ENCODE measurements at places on chromosomes 2 and 18. TPM values are rescaled to one million over a fixed set of nuclear protein-coding genes. Genes with fewer than 3 reads are reported as not detected.

DNA sequence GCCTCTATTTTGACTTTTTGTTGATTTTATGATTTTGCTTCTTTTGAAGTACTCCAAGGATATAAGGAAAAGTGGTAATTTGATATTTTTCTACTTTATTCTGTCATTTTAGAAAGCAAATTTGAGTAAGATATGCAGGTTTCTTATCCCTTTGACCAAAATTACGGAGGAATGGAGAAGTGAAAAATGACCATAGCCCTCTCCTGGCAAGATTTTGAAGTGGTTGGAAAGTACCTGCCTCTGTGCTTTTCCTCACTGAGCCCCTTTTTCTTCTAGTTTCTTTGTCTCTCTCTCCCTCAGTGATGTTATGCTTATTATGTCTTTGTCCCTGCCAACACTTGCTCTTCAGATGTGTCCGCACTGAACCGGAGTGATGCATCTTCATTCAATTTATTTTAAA, 898.1 kb downstream of the EPHA4 start:
- no peaks in the 10 kb centered on the region for H3K27me3 ChIP-seq
- H3K4me3 ChIP-seq = no peak overlapping the region
- no peaks in the 10 kb centered on the region for H3K36me3 ChIP-seq
- H3K27ac ChIP-seq = no peak overlapping the region
- no peaks in the 10 kb centered on the region for H3K4me1 ChIP-seq

DNA sequence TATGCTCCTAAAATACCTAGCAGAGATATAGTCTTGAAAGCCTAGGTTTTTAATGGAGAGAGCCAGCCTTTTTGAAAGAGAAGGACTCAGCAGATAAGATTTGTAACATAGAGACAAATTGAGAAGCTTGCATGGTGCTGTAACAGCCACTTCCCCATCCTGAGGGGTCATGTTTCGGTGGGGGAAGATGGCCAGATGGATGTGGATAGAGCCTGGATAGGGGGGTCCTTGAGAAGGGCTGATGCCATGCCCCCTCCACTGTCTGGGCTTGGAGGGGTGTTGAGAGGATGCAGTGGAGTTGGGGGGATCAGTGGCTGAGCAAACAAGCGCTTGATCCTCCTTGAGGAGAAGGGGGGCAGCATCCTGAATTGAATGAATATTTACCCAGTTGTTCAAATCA, 178.0 kb upstream of the HS6ST1 start:
- no peak for DNase-seq
- H3K4me1 ChIP-seq = peaks cover 7% of the 10 kb centered on the region
- no peaks in the 10 kb centered on the region for H3K27me3 ChIP-seq
- no peak overlapping the region for H3K27ac ChIP-seq
- H3K36me3 ChIP-seq = no peaks in the 10 kb centered on the region

DNA sequence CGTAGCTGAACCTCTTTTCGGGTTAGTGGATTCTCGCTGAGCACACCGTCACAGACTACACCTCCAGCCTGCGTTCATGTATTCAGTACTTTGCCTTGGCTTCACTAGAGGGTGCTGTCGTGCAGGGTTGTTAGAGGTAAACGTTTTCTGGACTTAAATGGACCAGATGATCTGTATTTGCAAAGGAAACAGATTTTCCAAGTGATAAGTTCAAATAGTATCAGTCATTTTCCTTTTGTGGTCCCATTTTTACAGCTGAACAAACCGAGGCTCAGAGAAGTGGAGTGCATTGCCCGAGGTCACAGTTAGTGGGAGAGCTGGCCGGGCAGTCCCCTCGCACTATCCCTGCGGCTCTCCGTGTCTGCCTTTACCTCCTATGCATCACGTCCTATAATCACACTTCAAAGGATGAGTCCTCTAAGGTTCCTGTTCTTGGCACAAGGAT, 125.9 kb downstream of the MAP4K4 start:
- no peaks in the 10 kb centered on the region for H3K4me1 ChIP-seq
- peak; percentile 66 for DNase-seq
- no peaks in the 10 kb centered on the region for H3K27me3 ChIP-seq
- H3K36me3 ChIP-seq = no peaks in the 10 kb centered on the region
- H3K27ac ChIP-seq = no peak overlapping the region
- H3K4me3 ChIP-seq = no peak overlapping the region

DNA sequence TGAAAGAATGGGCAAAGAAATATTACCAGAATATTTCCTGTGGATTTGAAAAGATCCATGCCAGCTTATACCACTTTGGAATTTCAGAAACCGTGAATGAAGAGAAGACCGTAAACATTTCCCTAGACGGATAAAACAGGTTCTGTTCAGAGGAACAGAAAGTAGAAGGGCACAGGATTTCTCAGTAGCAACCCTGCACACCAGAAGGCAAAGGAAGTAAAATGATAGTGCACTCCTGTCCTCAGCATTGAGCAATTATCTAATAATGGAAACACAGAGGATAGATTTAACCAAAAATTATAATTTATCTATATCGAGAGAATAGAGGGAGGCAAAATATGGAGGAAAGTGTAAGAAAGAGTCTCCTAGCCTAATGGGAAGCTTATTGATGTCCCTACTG, 87.0 kb upstream of the ITGA6 start:
- H3K36me3 ChIP-seq = no peaks in the 10 kb centered on the region
- H3K4me3 ChIP-seq = no peak overlapping the region

DNA sequence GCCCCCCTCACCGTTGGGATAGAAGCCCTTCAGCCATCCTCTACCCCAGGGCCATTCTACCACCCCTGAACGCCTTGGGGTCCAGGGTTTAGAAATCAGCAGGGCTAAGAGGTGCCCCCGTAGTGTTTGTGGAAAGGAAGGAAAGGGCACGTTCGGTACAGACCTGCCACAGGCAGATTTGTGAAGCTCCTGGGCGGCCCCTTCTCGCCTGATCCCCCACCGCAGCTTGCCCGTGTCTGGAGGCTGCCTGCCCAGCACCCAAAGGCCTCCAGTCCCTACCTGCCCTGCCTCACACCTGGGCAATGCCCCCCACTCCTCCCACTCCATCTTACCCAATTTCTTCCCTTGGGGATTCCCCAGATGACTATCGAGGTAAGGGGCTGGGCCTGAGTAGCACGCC, 21.2 kb downstream of the ATP6V1C2 start:
- H3K4me3 ChIP-seq = no peak overlapping the region
- no peaks in the 10 kb centered on the region for H3K4me1 ChIP-seq
- H3K27ac ChIP-seq = no peak overlapping the region

DNA sequence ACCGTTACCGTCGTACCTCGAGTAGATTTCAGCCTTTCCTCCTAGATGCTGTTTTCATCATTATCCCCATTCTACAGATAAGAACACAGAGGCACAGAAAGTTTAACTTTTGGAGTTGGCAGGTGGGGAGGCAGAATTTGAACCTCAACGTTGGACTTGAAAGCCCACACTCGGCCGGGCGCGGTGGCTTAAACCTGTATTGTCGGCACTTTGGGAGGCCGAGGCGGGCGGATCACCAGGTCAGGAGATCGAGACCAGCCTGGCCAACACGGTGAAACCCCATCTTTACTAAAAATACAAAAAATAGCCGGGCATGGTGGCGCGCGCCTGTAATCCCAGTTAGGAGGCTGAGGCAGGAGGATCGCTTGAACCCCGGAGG, 11.5 kb downstream of the CATIP start:
- DNase-seq = no peak
- peaks cover 14% of the 10 kb centered on the region for H3K4me1 ChIP-seq
- H3K27me3 ChIP-seq = no peaks in the 10 kb centered on the region
- peak overlapping the region; percentile 15 for H3K4me3 ChIP-seq
- H3K36me3 ChIP-seq = no peaks in the 10 kb centered on the region

DNA sequence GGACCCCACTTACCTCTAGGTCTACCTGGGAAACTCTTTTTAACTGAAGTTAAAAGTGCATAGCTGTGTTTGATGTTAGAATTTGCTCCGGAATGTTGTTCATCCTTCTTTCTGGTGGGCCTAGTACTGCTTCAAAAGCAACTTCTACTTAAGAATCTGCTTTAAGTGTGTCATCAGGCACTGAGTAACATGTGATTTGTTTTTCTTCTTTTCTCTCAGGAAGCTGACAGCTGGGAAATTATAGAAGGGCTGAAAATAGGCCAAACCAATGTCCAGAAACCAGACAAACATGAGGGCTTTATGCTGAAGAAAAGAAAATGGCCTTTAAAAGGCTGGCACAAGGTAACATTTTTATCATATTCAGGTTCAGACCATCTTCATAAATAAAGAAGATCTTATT, 122.9 kb downstream of the PRKRA start:
- H3K4me1 ChIP-seq = no peaks in the 10 kb centered on the region
- no peak overlapping the region for H3K27ac ChIP-seq
- no peak for DNase-seq
- H3K36me3 ChIP-seq = no peaks in the 10 kb centered on the region

DNA sequence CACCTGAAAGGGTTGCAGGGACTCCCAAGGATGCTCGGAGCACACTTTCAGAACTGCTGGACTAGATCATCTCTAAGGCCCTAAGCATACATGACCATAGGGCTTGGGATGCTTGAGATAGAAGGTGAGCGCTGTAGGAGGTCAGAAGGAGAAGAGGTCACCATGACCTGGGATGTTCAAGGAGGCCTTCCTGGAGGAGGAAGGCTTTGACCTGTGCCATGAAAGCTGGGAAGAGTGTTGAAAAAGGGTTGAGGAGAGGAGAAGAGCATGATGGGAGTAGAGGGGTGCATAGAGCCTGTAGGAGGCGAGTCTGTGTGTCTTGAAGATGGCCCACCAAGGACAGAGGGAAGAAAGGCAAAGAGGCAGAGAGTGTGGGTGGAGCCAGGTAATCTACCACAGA, 222.4 kb downstream of the LOXHD1 start:
- no peak overlapping the region for H3K4me3 ChIP-seq
- no peaks in the 10 kb centered on the region for H3K4me1 ChIP-seq
- H3K27me3 ChIP-seq = no peaks in the 10 kb centered on the region
- no peak for DNase-seq
- H3K27ac ChIP-seq = no peak overlapping the region
- no peaks in the 10 kb centered on the region for H3K36me3 ChIP-seq

DNA sequence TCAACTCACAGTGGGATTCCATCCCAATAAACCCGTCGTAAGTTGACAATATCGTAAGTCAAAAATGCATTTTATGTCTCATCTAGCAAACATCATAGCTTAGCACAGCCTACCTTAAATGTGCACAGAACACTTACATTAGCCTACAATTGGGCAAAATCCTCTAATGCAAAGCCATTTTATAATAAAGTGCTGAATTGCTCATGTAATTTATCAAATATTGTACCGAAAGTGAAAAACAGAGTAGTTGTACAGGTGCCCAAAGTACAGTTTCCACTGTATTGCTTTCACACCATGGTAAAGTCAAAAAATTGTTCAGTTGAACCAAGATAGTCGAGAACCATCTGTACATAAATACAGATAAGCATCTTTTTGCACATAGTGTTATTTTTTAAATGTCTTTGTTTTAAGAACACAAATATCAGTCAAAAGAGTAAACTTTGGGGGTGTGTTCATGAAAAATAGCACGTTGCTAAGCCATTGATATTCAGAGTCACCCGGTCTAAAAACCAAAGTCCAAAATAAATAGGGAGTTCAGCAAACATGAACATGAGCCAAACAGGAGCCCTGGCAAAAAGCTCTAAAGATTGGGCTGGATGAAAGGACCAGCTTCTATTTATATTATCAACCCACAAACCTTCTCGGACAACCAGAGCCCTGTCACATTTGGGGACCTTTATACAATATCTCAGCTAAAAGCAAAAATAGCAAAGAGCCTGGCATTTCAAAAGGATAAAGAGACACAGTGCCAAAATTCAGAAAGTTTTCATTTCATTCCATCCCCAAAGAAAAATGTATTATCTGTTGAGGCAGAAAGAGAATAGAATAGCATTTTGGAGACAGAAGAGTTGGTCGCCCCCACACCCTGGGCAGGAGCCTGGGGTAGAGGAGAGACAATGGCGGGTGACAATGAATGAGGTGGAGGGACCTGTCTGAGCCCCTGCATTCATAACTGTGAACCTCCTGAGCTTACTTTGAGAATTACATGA, 105.9 kb upstream of the SH3BP4 start:
- no peak overlapping the region for H3K27ac ChIP-seq
- no peak for DNase-seq
- no peaks in the 10 kb centered on the region for H3K36me3 ChIP-seq
- H3K4me1 ChIP-seq = peaks cover 4% of the 10 kb centered on the region

- no peaks in the 10 kb centered on the region for H3K36me3 ChIP-seq
- no peak overlapping the region for H3K4me3 ChIP-seq
- no peaks in the 10 kb centered on the region for H3K27me3 ChIP-seq
- no peak overlapping the region for H3K27ac ChIP-seq
Observed at GRCh38 chr2:72991439-72991725, 74.1 kb downstream of the EMX1 start.

GRCh38 chr2:203498161-203498560, 36.9 kb downstream of the RAPH1 start:
- no peaks in the 10 kb centered on the region for H3K27me3 ChIP-seq
- H3K4me1 ChIP-seq = peaks cover 16% of the 10 kb centered on the region
- no peak for DNase-seq
- peak overlapping the region; percentile 11 for H3K27ac ChIP-seq

DNA sequence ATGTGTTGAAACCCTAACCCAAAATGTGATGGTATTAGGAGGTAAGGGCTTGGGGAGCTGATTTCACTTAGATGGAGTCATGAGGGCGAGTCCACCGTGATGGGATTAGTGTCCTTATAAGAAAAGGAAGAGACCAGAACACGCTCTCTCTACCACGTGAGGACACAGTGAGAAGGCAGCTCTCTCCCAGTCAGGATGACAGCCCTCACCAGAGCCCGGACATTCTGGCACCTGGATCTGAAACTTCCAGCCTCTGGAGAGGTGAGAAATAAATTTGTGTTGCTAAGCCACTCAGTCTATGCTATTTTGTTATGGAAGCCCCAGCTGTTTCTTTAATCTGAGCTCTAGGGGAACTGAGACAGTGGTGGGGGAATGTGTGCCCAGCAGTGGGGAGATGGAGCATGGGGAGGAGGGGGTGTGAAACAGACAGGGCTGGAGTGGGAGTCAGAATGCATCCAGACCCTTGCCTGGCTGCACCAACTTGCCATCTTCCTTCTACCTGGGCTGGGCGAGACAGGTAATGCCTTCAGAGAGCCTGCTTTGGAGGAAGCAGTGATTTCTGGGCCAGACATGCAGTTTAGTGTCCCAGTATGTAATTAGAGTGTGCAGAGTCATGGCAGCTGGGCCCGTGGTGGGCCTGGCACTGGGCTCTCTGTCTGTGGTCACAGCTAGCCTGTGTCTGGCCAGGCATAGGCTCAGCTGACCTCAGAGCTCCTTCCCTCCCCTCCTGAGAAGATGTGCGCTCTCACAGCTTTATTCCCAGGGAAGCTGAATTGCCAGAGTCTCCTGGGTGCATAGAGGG, 38.1 kb downstream of the RHOB start:
- no peak for DNase-seq
- no peak overlapping the region for H3K4me3 ChIP-seq
- no peak overlapping the region for H3K27ac ChIP-seq
- no peaks in the 10 kb centered on the region for H3K27me3 ChIP-seq
- H3K36me3 ChIP-seq = no peaks in the 10 kb centered on the region

GRCh38 chr2:44555700-44556099, 194.0 kb downstream of the CAMKMT start:
- no peak overlapping the region for H3K4me3 ChIP-seq
- DNase-seq = no peak
- no peak overlapping the region for H3K27ac ChIP-seq
- H3K4me1 ChIP-seq = no peaks in the 10 kb centered on the region

ATP8B1 gene
- 13.4 TPM for polyA plus RNA-seq

TMEM198 gene
- polyA plus RNA-seq = 10.2 TPM

GATA6 gene
- 31.3 TPM for polyA plus RNA-seq

SIX3 gene
- not detected for polyA plus RNA-seq
